ENCODE measurements at places on chromosomes 11 and 22.

- no peak for DNase-seq
These were observed 21.2 kb downstream of the PPP6R3 start for GRCh38 chr11:68481579-68482240.

- DNase-seq, result no peak
These were observed 239.5 kb upstream of the CADM1 start for GRCh38 chr11:115743719-115744118.

GRCh38 chr11:35803115-35803514 lies 140.5 kb downstream of the TRIM44 start:
- no peak for DNase-seq

- DNase-seq, result no peak
These were observed 9.0 kb upstream of the RDX start for GRCh38 chr11:110305169-110306018.

- DNase-seq, result no peak
These were observed 561 bp downstream of the FXYD2 start for GRCh38 chr11:117823946-117824420.

GRCh38 chr11:134365011-134365925 lies 33.5 kb downstream of the GLB1L2 start:
- DNase-seq, result peak; percentile 49

- no peak for DNase-seq
These were observed 31.2 kb upstream of the ATXN10 start for GRCh38 chr22:45640291-45640940.

DNA sequence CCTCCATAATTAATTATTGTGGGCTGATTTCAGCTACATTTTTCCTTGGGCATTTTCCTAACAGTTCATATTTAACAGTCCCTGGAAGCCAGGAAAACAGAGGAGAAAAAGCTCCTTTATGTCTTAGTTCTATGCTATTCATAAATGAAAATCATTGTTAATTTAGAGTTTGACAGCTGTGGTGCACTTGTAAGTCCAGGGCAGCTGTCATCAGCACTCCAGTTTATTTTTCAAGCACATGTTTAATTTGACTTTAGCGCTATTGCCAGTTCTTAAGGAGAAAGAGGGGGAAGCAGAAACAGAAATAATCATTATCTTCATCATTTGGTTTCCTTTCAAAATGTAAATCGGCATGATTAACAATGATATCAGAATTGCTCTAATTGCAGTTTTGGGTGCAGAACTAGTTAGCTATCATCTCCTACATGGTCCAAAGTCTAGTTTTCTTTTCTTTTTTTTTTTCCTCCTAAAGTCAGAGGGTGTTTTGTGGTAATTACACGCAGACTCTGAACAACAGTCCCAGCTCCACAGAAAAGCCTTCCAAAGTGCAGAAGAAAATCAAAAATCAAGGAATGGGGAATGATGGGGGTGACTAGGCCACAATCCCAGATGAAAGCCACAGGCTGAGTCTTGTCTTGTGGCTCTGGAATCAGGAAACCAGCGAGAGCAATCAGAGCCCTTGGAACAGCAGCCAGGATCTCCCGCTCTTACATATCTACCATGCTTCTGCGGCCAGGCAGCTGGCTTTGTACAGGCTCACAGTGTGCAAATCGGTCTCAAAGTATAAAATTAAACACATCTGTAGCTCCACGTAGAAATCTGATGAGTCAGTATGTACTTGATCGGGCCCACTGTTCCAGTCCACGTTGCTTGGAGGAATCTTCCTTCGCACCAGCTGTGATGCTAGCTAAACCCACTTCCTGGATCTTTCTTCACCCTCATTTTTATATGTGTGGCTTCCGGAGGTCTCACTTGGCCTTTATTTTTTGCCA lies 91.9 kb downstream of the SPON1 start:
- no peak for DNase-seq

DNA sequence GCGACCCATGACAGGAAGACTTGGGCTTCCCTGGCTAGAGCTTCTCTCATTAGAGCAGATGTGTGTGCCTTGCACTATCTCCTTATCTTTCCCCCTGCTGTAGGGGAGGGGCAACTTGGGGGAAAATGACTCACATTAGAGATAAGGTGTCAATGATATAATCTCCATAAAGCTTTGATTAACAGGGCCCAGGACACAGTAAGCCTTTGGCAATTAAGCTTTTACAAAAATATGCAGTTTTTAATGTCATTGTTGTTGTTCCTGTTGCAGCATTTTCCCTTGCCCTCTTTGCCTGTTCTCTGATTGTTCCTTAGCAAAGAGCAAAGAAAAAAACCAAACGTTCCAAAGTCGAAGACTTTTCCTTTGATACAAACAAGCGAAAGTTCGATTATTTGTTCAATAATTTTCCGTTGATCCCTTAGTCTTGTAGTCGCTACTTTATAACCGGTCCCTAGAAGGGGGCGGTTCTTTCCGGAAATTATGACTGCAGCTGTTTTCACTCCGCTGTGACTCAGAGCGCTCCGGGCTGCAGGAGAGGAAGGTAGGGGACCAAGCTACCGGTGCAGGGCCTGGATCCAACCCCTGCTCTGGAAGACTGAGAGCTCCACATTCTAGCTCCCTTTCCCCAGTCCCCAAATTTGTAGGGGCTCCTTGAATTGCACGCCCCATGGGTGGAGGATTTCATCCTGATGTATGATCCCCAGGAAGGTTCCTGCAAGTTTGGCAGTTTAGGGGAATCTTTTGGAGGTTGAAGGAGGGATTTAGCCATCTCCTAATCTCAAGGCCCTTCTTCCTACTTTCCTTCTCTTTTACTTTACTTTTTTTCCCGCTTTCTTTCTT lies at the start of gene VWA5A:
Gene VWA5A, plus strand, starts transcription at position 509 of the 840 bp plus-strand sequence. CDS start 2,062 bp downstream, outside the sequence.
- no peak for DNase-seq

DNA sequence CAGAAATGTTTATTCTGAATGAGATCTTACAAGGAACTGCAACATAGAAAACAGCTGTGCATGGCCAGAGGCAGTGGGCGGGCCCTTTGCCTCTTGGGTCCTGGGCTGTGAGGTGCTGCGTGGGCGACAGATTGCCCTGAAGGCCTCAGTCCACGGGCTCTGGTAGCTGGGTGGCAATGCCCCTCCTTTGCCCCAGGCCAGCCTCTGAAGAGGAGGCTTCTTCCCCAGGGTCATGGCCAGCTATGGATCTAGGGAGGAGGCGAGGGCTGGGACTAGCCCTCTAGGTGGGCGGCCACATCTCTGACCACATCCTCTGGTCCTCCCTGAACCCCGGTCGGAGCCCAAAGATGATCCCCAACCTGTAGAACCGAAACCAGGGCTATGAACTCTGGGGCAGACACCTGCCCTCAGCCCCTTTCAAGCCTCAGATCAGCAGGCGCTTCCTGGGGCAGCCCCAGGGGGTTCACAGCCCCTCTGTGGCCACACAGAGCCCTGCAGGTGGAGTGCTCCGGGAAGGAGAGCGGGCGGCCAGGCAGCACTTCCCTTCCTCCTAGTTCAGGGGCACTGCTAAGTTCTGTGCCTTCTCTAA lies 6.6 kb upstream of the CDC42BPG start:
- DNase-seq, result no peak

DNA sequence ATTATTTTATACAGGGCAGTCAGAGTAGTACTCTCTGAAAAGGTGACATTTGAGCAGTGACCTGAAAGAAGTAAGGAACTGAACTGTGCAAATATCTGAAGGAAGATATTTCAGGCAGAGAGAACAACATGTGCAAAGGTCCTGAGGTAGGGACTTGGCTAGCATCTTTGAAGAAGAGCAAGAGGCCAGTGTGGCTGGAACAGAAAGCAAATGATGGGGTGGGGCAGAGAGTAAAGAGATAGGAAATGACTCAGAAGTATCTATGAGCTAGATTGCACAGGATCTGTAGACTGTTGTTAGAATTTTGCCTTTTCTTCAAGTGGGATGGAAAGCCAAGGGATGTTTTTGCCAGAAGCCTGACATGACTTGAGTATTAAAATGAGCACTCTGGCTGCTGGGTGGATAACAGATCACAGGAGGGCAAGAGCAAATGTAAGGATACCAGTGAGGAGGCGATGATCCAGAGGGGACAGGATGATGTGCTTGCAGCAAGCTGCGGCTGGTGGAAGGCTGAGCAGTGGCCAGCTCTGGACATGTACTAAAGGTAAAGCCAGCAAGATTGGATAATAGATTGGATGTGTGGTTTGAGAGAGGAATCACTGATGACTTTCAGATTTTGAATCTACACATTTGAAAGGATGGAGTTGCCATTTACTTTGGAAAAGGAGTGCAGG lies 33.2 kb upstream of the TTC12 start:
- no peak for DNase-seq

GRCh38 chr11:128502726-128503125 lies 84.6 kb downstream of the ETS1 start:
- no peak for DNase-seq

GRCh38 chr22:45969414-45969799 lies 7.6 kb downstream of the WNT7B start:
- no peak for DNase-seq

DNA sequence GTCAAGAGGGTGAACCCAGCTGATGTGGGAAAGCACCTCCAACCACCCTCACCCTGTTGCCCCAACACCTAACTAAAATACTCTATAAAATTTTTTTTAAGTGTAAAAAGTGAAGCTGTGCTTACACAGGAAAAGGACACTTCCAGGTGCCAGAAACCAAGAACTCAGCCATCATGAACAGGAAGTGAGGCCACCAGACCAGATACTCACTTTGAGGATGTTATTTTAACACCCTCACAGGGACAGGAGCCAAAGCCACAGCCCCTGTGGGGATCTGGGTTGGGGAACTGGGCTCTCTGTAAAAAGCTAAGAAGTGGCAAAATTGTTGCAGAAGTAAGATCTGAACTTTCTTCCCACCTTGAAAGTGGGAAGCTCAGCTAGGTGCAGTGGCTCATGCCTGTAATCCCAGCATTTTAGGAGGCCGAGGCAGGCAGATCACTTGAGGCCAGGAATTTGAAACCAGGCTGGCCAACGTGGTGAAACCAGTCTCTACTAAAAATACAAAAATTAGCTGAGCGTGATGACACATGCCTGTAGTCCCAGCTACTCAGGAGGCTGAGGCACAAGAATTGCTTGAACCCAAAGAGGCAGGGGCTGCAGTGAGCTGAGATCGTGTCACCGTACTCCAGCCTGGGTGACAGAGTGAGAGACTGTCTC lies 3.8 kb downstream of the RSPH14 start:
- DNase-seq, result no peak

- DNase-seq, result no peak
These were observed 37.1 kb upstream of the MMP12 start for GRCh38 chr11:102911758-102912481.

DNA sequence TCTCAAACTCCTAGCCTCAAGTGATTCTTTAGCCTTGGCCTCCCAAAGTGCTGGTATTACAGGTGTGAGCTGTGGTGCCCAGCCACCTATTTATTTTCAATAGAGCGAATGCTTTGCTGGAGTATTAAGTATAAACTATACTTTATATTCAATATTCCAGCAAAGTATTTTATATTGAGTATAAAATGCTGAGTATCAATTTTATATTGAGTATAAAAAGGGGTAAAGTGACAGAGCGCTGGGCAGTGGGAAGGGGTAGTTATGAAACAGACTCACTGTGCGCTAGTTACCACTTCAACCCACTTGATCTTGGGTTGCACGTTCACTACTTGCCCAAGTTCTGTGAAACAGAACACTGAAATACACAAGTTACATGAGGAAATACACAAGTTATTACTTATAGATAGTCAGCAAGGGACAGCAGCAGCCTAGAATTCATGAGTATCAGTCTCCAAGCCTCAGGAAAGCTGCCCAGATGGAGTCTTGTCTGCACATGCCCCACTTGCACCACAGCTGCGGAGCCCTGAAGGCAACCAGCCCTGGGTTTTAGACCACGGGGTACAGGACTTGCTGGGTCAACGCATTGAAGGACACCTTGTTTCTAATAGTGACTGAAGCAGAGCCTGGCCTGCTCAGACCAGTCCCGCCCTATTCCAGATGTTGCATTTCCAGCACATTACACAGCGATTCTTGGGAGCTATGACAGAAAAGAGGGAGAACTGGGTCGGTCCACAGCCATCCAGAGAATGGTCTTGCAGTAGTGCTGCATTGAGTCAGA lies 51.6 kb upstream of the SYT13 start:
- no peak for DNase-seq

- DNase-seq, result no peak
These were observed 193.5 kb upstream of the PITPNB start for GRCh38 chr22:28112548-28113043.

GRCh38 chr11:69278091-69278867 lies 15.7 kb upstream of the MYEOV start:
- no peak for DNase-seq

DNA sequence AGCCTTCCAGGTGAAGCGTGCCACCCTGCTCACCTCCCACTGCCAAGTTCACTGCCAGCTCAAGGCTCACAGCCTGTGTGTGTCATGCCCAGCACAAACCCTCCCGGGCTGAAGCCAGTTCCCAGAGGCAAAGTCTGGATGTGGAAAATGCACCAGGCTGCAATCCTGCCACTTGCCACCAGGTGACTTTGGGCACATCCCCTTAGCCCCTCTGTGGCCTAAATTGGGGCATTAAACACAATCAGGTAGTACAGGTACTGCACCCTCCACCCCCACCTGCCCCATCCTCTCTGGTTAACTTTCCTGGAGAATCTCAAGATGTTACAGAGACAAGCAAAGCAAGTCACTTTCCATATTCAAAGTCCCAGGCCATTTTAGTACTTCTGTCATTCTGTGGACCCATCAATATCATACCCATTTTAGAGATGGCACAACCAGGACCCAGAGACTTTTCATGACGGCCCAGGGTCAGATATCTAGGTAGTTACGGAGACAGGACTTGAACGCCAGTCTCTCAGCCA lies 1.8 kb upstream of the RASD2 start:
- DNase-seq, result no peak

DNA sequence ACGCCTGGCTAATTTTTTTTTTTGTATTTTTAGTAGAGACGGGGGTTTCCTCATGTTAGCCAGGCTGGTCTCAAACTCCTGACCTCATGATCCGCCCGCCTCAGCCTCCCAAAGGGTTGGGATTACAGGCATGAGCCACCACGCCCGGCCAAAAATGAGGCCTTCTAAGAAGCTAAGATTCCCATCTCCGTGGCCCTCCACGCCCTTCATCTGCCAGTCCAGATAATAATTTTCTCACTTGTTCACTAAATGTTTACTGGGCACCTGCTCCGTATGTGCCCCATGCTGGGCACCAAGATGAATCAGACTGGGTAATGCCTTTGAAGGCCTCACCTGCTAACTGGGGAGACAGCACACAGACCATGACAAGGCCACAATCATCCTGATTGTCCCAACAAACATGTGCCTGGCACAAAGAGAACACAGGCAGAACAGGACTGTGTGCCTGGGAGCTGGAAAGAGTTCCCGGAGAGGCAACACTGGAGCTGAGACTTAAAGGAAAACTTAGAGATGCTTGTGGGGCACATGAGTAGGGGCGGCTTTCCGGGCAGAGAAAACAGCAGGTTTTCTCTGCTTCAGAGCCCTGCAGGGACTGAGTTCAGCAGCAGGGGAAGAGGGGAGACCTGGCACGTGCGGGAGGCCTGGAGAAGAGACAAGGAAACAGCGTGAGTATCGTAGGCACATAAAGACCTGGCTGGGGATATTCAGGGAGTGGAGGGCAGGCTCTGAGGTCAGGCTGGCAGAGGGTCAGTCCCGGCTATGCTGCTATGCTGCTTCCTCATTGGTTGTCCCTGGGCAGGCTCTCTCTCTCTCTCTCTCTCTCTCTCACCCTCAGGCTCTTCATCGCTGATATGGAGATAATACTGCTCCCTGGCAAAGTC lies 2.4 kb downstream of the KIAA0930 start:
- DNase-seq, result no peak

Measured in anterior cingulate cortex (tissue), 58 donors.